ENCODE measurements at places on chromosomes 1 and 21.

DNA sequence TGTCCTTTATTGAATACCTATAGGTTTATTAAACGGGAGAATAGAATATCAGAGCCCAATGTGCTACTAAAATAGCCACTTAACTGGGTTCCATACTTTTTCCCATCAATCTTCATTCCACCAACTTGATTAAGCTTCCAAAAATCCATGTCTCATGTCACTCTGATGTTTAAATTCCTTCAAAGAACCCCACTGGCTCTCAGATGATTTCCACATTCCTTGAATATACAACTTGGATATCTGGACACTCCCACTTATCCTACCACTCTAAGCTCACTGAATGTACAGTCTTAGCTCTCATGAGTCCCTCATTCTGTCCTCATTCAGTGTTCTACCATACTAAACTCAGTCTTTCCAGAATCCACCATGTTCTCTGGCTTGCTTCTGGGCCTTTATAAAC is 21.1 kb downstream of the COL11A1 start:
- DNase-seq, result no peak

- no peak for DNase-seq
Observed at GRCh38 chr1:24954631-24955030, 24.6 kb upstream of the RUNX3 start.

- no peak for DNase-seq
Observed at GRCh38 chr1:46464915-46465314, 24.7 kb upstream of the DMBX1 start.

DNA sequence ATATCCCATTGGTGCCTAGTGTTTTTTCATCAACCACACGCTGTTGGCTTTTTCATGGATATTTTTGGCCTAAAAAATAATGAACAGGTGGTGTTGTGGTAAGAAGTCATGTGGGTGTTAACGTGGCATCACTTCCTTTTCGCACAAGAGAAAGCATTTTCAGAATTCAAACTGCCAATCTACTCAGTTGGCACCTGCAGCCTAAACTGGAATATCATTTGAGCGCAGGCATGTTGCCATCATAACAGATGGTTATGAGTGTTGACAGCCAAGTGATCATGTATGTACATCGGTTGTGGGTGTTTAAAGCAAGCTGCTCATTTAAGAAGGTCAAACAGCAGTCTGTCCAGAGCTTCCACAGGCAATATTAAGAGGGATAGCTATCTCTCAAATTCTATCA is 1963.0 kb downstream of the NCAM2 start:
- DNase-seq, result peak; percentile 93

GRCh38 chr1:232172563-232172962 is 457.4 kb downstream of the SIPA1L2 start:
- no peak for DNase-seq

DNA sequence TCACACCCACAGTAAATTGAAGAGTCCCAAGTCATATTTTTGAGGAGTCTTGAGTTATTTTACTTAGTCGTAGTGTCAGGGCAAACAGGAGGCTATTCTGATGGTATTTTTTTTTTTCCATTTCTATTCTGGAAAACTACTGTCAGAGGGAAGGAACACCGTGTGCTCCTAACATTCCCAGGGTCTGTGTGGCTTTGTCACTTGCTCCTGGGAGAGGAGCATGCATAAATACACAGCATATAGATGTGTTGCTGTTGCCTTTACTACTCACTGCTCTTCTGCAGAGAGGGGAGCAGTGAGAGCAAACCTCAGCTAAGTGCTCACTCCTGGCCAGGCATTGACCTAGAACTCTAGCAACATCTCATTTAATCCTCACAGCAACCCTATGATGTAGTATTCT is 45.8 kb downstream of the COLGALT2 start:
- DNase-seq, result no peak

- no peak for DNase-seq
Observed at GRCh38 chr1:91604632-91605031, 104.0 kb downstream of the CDC7 start.

DNA sequence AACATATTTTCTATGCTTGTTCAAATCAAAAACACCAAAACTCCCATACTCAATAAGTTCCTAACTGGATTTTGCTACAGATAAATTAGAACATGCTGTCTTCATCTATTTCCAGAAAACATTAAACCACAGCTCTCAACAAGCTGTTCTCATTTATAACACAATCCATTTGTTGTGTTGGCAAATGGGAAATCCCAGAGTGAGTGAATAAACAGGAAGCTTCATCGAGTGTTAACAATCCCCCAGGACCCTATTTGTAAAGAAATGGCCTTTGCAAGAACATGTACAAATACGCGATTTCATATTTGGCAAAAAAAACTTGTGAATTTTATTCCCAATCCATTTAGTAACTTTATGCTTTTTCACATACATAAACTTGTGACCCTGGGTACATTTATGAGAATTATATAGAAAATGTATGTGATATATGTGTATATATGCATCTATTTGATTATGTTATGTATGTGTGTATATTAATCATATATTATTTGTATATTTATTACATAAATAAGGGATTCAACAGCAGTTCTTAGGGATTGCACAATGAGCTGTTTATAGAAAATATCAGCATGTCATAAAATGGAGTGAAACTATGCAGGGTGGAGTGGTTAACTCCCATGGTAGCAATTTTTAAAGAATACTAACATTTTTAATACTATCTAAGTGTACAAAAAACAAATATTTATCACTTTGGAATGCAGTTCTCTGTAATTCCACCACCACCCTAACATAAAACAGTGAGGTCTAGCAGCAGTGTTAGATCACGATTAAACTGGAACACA is 160.0 kb downstream of the NEGR1 start:
- DNase-seq, result no peak

DNA sequence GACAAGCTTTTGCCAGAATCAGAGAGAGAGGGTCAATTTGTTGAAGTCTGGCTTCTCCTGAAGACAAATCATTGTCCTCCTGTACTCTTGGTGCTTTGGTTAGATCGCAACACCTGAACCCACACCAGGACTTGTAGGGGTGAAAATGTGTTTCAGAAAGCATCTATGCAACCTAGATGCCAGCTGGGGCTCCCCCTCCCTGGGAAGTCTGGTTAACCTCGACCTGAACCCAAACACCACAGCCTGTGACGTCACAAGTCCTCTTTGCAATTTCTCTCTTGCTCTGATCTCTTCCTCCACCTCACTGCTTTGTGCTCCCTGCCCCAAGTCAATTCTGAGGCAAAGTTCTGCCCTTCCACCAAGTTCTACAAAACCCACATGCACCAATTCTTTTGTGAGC is 42.8 kb upstream of the USP24 start:
- DNase-seq, result peak; percentile 92

DNA sequence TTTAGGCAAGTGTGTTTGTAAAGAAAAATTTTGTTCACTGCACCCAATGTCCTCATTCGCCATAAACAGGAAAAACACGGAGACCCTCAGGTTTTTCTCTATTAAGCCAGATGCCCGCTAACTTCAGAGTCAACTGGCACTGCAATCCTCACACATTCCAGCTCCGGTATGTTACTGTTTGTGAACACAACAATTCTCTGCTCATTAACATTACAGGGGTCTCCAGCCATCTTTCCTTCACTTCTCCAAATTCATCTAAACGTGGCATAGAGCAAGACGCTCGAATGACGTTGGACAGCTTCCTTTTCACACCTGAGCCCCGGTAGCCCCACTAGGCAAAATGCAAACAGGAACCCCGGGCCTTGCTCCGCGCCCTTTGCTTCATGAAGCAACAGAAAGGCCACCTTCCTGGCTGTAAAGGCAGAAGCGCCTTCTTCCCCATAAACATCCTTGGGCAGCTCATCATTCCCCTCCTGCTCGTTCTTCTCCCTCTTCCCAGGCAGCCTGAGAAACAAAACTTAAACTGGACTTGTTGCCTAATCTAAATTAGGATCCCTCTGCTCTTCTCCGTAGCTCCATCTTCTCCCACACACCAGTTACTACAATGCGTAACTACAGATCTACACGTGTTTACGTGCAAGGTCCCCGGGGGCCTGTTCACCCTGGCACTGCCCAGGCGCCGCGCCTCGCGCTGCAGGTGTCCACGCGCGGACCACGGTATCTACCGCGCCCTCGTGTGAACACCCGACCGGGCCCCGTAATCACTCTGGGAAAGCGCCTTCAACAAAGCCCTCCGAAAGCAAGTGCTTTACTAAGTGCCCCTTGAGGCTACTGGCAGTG is 1.2 kb downstream of the LBR start:
- DNase-seq, result peak; percentile 63

DNA sequence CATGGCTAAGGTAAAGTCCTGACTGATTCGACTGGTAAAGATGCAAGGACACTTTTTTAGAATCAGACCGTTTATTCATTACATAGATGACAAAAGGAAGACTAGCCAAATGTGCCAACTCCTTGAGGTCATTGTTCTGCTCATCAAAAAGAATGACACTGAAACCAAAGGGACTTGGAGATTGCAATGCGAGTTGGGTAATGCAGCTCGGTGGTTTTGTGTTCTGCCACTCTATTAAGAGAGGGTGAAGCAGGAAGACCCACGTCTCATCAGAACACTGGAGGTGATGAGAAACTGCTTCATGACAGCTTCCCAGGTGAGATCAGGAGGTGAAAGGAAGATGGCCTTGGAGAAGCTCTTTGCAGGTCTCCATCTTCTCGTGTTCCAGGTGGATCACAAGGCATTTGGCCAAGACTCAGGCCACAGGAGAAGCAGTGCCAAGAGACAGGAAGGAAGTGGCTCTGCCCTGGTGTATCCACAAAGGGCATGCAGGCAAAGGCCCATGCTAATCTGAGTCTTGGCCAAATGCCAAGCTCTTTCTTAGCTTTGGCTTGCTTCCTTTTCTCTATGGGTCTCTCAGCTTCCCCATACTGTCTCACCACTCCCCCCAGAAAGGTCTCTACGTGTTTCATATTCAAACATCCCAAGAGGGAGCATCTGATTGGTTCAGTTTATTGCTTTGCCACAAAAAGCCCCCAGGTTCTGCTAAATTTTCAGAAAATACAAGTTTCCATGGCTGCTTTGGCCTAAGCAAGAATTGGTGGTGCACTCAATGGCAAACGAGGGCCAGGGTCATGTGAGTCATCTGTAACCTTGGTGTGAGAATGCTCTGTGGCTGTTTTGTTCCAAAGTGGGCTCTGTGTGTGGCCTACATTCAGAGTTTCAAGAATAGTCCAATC is 5.7 kb upstream of the CCT8 start:
- peak; percentile 71 for DNase-seq

DNA sequence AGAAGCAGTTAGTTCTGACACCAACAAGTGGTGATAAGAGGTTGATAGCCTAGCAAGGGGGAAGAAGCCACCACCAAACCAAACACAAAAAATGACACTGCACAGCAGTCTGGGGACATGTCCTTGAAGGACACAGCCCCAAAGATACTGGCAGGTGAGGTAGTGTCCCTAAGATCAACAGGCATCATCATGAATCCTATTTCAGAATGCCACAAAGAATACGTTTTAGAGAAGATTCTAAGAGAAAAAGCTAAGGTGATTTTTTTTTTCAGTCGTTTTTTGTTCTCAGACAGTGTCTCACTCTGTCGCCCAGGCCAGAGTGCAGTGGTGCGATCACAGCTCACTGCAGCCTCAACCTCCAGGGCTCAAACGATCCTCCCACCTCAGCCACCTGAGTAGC is 19.6 kb downstream of the MTHFR start:
- no peak for DNase-seq

DNA sequence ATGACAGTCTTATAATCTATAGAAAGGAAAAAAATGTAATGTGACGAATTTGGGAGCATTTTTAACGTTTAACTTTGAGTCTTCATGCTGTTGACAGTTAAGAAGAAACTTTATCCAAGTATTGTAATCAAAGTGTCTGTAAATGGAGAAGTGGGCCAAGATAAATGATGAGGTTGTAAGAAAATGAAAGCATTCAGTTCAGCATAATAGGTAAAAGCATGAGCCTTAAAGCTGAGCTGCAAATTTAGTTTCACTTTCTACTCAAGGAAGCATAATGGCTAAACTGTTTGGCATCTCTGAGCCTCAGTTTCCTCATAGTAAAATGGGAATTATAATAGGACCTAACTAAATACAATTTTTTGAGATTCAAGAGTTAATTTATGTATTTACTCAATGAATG is 1554.8 kb downstream of the KCNT2 start:
- peak; percentile 70 for DNase-seq
